CD4-positive, alpha-beta T cell treated with Interleukin-10 for 1 hour (primary cell): ENCODE measurements at places on chromosomes 11 and 22.

- DNase-seq, result no peak
Measured at GRCh38 chr11:70778883-70779282, 380.6 kb downstream of the CTTN start.

DNA sequence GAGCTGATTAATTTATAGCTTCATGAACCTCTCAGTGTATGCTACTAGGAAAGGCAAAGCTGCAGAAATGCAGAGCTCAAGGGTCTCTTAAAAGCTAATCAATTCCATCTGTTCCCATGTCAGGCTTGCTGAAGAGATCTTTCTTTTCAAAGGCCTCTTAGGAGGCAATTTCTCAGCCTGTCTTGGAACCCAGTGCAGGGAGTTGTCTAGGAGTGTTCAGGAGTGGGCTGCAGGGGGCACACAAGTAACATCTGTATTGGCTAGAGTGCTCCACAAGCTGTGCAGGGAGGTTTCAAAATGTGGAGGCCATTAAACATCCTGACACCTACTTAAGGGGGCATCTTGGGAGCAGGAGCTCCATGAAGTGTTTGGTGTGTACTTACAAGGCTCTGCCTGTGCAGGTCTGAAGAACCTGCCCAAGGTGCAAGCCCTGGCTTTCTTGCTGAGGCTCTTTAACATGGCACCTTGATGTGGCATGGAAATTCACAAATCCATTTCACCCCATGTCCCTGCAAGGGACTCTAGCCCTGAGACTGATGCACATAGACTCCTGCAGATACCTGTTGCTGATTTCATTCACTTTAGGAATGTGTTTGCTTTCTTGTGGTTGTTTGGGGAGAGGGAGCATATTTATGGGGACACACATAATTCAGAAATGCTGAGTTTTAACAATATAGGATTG, 134.7 kb downstream of the ME3 start:
- no peak for DNase-seq

GRCh38 chr22:43113526-43114251, 3.1 kb downstream of the BIK start:
- no peak for DNase-seq

DNA sequence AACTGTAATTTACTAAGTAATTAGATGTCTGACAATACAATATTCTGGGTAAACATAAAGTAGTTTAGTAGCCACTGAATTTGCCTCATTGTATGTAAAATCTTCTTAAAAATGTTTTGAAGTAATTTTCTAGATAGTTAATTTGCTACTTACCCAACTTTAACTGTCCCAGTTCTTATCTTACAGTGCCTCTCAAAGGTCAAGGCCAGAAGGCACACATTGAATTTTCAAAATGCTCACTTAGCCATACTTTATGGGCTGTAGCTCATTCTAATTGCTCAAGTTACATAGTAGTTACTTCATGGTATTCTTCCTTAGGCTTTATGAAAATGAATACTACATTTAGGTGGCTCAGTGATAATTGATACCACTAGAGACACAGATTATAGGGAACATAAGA, 666.6 kb downstream of the CNTN5 start:
- no peak for DNase-seq

DNA sequence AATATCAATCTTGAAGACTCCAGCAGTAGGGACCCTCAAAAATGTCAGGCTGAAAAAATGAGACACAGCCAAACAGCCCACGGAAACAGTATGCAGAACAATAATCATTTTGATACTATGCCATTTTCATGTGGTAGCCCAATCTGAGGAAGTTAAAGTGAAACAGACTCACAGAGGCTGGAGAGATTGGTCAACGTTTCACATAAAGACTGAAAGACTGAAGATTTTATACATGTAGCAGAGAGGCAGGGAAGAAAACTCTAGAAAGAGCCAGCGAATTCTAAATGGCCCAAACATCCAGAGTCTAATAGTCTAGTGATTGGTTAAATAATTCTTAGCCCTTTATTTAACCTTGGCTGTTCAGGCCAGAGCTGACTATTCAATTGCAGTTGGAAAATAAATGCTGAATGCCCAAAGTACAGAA, 49.4 kb downstream of the MAML2 start:
- peak; percentile 20 for DNase-seq

GRCh38 chr22:24406322-24407277, 20.8 kb upstream of the ADORA2A start:
- no peak for DNase-seq

- DNase-seq, result no peak
Measured at GRCh38 chr11:43504316-43504950, 145.7 kb downstream of the TTC17 start.

DNA sequence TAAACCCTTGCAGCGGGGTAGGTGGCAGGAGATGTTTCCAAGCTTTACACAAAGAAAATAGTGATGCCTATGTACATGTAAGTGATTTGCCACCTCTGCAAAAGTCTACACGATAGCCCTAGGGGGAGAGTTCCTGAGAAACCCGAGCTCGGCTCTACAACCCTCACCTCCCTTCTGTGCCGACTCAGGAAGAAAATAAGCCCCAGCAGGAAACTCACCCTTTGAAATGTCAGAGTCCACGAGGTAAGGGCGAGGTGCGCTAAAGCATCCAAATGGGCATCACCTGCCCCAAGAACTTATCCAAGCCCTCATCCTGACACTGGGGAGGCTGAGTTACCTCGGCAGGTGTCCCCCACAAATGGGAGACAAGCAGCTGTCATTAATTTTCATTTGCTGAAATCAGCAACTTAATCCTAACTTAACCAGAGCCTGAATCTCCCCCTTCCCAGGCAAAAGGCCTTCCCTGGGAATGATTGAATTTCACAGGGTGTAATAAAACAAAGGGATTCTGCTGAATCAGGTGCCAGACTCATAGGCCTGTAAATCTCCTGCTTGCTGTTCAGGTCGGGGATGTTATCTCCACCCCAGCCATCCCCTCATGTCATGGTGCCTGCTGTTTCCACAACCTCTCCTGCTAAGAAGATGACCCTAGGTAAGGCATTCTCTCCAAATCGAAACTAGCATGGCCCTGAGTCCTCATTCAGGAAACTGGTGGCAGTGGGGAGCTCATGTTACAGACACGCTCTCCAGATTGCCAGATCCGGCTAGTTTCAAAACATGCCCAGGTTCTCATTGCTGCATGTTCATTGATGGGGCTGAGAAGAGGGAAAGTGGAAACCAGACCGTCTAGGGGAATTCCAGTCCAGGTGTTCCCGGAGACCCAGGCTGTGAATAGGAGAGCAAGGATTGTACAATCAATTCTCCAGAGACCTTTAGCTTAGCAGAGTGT, 105.3 kb upstream of the KIRREL3 start:
- DNase-seq, result no peak

- DNase-seq, result no peak
Measured at GRCh38 chr22:19507534-19507861, 16.7 kb downstream of the CLDN5 start.

DNA sequence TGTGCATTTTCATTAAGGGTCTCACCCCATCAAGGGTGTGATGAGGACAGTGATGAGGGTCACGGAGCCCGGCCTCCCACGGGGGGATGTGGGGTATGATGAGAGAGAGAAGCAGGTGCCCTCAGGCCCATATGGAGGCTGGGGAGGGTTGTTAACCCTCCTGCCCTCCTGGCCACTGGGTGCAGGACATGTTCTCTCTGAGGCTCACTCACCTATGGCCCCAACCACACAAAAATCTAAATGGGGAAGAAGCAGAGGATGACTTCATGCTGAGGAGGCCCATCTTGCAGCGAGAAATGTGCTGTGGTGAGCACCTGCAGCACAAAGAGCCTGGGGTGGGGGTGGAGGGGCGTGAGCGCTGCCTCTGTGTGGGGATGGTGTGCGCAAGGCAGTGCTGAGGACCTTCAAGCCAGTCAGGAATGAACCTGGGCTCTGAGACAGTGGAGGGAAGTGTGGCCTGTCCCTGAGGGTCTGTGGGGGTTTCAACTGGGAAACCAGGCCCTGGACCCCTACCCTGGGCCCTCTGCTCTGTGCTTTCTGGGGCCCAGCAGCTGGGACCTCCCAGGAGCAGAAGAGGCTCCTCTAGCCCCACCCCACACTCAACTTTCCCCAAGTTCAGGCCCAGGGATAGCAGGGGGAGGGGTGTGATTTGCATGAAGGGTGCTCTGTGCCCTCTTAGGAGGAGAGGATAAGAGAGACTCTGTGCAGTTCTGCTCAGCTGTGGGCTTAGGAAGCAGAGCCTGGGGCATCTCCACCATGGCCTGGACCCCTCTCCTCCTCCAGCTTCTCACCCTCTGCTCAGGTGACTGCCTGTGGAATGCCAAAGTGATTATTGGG, 43.0 kb upstream of the TOP3B start:
- no peak for DNase-seq

DNA sequence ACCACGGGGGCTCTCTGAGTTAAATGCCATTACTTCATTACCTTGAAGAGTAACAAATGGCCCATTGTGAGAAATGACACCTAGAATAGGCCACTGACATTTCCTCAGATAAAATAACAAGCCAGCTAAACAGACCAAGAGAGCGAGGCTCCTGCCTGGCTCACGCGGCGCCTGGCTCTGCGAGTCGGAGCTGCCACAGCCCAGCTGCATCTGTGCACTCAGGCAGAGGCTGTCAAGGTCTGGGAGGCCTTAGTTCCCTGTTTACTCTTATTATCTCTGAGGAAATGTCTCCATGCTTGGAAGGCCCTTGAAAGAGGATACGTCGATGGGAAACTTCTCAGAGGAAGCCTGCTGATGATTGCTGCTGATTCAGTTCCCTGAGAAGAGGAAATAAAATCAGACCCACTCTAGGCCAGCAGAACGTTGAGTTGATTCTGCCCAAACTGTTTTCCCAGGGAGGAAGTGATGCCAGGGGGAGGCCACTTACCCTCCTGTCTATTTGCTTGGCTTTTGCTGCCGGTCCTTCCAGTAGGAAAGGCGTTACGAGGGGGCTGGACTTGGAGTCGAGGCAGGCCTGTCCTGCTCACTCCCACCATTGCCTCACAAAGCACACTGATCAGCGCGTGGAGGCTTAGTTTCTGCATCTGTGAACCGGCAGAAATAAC, 208.8 kb downstream of the TBC1D22A start:
- no peak for DNase-seq

GRCh38 chr11:128854841-128855240, 12.3 kb downstream of the KCNJ1 start:
- no peak for DNase-seq

GRCh38 chr22:40414311-40414710, 43.9 kb downstream of the SGSM3 start:
- DNase-seq, result no peak

DNA sequence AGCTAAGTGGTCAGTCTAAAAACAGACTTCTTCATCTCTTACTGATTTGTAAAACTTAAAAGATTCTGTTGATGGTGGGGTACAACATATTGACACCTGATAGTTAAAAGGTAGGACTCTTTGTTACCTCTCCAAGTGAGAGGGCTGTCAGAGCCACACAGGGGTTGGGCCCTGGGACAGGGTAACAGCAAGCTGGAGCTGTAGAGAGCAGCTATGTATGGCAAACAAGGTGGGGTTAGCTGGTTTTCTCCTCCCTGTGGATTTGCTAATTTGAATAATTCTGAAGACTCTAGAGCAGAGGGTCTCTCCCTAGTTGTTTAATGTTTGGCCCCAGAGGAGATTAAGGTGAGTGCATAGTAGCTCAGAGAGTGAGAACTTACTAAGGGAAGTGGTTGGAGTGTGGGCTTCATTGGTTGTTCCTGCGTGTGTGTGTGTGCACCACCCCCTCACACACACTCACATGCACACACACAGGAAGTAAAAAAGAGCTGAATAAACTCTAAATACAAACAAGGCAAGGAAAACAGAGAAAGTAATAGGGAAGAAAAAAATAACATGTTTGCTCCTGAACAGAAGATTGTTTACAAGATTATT, 9.2 kb upstream of the GAS2 start:
- peak; percentile 22 for DNase-seq

DNA sequence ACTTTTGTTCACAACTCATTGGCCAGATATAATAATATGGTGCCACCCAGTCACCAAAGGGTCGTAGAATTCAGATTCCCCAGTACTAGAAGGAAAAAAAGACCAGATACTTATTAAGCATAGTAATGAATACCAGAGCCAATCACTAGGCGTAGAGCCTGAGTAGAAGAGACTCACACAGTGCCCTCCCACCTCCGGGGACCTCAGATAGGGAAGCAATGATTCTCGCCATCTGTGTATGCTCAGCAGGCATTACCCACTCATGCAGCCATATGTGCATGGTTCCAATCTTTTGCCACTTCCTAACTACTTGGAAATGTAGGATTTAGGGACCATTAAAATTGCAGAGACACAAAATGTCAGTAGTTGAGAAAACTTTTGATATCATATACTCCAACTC, 85.3 kb downstream of the C11orf87 start:
- no peak for DNase-seq

- DNase-seq, result no peak
Measured at GRCh38 chr11:102368472-102368871, 21.5 kb downstream of the BIRC2 start.

DNA sequence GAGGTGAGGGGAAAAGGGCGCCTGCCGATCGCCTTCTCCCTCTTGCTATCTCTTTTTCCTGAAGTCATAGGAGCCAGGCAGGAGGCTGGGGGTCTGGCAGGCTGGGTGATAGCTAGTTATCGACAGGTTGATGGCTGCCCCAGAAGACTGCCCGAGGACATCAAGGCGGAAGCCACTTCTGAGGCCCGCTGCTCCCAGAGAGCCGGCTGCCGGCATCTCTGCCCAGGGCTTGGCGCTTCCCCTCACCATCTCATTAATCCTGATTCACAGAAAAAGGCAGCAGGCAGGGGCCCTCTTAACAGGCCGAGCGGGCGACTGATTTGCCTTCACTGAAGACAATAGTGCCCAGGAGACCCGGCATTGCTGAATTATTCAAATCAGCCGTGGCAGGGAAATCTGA, 124.2 kb downstream of the MIAT start:
- DNase-seq, result no peak

DNA sequence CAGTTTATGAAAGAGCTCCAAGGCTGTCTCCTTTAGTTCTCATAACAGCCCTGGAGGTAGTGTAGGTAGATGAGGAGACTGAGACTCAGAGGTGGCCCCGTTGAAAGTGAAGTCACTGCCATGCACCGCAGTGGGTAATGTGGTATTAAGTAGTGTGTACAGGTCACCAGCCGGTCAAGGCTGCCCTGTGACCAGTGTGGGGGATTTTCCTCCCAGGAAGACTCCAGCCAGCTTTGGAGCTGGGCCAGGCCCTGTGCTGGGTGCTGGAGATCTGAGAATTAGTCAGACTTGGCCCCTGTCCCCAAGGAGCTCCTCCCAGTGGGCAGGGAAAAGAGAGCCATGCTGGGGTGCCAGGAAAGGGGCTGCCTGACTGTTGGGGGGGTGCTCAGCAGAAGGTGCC, 5.3 kb downstream of the OMP start:
- DNase-seq, result no peak

GRCh38 chr22:20211409-20211996, 56.6 kb downstream of the RTN4R start:
- DNase-seq, result no peak

- DNase-seq, result no peak
Measured at GRCh38 chr11:67247946-67248550, 18.2 kb upstream of the GRK2 start.

GRCh38 chr11:35623621-35624168, 5.4 kb downstream of the FJX1 start:
- no peak for DNase-seq

GRCh38 chr11:70322666-70323065, 52.2 kb downstream of the PPFIA1 start:
- DNase-seq, result no peak
